Epithelial cell of proximal tubule (primary cell): ENCODE measurements at places on chromosomes 5 and 9. TPM values are rescaled to one million over a fixed set of nuclear protein-coding genes. Genes with fewer than 3 reads are reported as not detected.

Gene GNAQ
- 19.0 and 20.6 TPM in 2 replicates for total RNA-seq

Gene LRRTM2
- total RNA-seq, result under 0.01 TPM in 1 of 2 replicates, not detected in the other

Gene SPATA31A3
- total RNA-seq, result not detected in 2 replicates

Gene PCDHA7
- under 0.01 TPM in 1 of 2 replicates, not detected in the other for total RNA-seq

Gene CENPK
- total RNA-seq, result 23.6 and 31.8 TPM in 2 replicates
